ENCODE measurements at places on chromosomes 4 and X.

DNA sequence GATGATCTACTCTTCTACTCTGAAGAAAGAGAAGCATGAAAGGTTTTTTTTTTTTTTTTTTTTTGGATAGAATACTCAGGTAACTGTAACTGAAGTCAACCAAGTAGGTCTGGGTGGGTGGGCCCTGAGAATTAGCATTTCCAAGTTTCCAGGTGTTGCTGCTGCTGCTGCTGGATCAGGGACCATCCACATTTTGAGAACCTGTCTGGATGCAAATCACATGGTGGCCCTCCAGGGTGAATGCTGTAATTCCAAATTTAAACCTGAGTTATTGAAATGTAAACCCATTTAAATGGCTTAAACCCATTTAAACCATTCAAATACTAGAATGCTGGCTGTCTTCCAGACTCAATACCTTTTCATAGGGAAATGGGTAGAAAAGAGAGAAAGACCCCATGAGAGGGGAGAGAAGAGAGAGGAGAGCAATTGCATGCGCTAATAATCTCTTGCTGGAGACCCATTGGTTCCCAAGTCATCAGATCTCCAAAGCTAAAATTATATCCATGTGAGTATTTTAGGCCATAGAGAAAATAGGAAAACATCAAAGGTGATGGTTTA is 17.6 kb downstream of the SUPT20HL1 start:
- no peak for DNase-seq

DNA sequence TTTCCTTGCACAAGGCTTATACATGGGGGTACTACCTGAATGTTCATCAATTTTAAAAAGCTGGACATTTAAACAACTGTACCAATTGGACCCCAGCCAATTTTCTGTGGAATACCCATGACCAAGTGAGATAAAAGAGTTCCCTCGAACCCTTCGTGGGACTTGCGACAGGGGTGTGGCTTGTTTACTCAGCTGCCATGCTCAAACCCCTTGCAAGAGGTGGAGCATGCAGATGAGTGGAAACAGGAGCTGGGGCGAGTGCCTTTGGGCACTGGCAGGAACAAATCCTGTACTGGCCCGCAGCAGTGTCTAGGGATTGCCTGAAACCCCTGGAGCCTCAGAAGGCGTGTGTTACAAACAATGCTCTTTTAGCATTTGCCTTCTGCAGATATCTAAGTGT is 144.2 kb downstream of the PDHA2 start:
- DNase-seq, result no peak

DNA sequence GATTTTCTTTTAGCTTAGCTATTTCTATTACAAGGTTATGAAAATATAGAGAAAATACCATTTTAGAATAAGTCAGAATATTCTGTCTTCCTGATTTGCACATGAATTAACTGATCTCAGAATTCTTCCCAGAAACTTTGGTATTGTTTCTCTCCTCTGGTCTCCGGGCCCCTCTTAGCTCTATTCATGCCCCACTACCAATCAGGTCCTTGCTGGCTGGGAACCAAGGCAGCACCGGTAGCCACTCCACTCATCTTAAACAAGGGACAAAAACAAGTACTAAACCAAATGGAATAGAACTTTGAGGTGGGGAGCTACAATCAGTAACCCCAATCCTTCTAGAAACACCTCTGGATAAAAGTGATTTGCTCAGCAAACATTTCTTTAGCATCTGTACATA is 64.3 kb downstream of the GPC3 start:
- DNase-seq, result no peak

- peak; percentile 37 for DNase-seq
Observed at GRCh38 chr4:106762666-106763443, 273.3 kb downstream of the DKK2 start.

- no peak for DNase-seq
Observed at GRCh38 chr4:187354740-187355139, 631.1 kb upstream of the FAT1 start.

DNA sequence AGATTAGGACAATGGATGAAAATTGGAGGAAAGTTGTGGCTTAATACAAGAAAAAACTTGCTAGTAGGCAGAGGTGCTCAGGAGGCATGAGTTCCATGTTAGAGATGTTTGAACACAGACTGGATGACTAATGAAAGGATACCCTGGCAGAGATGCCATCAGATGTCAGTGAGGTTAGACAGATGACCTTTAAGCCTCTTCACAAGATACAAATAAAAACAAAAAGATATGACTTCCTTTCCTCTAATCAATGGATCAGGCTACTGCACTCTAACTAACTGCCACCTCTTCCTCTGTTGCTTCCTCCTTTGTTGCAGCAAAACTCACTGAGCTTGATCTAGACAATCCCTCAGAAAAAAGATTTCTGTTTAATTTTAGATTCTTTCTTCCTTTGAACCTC is 14.7 kb downstream of the STAP1 start:
- no peak for DNase-seq

DNA sequence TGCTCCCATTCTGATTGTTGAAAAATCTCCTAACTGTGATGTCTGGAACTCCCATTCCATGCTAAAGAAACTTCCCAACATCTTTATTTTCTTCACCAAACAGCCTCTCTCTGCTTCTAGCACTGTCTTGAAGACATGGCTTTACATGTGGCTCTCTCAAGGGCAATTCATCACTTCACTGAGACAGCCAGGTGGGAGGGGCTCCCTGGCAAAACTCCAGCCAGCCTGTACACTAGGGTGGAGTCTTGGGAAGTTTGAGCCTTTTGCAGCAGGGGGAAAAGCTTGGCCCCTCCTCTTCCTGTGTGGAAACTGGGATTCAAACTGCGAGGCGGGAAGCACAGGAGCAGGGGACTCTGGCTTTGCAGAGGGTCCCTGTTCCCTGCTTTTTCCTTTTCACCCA is 130.5 kb upstream of the TTC29 start:
- no peak for DNase-seq

DNA sequence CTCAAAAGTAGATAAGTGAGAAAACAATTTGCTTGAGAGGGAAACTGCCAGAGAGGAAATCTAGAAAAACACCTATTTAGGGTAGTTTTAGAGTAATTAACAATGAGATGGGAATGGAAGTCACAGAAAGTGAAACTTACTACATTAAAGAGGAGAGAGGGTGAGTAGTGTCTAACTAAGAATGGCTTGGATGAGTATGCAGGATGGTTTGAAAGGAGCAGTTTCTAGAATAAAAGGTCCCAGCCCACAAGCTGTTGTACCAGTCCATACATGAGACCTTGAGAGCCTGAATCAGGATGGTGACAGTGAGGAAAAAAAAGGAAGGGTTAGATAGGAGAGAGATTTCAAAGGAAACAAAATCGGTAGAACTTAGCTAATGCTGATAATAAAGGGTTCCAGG is 1.3 kb downstream of the GAR1 start:
- DNase-seq, result peak; percentile 12

DNA sequence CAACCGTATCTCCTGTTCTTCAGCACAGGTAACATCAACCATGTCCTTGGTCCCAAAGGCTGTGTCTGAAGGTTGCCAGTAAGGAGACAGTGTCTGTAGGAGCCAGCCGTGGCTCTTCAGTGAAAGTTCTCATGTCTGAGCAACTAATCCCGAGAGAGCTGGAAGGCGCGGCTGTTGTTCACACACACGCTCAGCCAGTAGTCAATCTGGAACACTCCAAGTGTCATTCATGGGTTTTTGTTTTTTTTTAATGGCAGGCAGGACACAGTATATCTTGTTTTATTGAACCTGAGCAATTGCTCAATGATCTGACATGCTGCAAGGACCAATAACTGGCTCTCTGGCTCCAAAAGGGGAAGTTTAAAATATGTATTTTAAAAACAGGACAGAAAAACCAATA is 48.4 kb upstream of the MAP3K15 start:
- DNase-seq, result no peak

- peak; percentile 73 for DNase-seq
Observed at GRCh38 chr4:172168888-172169287, 355.7 kb downstream of the GALNTL6 start.

- DNase-seq, result peak; percentile 54
Observed at GRCh38 chrX:150547375-150548115, 20.9 kb upstream of the MTM1 start.

DNA sequence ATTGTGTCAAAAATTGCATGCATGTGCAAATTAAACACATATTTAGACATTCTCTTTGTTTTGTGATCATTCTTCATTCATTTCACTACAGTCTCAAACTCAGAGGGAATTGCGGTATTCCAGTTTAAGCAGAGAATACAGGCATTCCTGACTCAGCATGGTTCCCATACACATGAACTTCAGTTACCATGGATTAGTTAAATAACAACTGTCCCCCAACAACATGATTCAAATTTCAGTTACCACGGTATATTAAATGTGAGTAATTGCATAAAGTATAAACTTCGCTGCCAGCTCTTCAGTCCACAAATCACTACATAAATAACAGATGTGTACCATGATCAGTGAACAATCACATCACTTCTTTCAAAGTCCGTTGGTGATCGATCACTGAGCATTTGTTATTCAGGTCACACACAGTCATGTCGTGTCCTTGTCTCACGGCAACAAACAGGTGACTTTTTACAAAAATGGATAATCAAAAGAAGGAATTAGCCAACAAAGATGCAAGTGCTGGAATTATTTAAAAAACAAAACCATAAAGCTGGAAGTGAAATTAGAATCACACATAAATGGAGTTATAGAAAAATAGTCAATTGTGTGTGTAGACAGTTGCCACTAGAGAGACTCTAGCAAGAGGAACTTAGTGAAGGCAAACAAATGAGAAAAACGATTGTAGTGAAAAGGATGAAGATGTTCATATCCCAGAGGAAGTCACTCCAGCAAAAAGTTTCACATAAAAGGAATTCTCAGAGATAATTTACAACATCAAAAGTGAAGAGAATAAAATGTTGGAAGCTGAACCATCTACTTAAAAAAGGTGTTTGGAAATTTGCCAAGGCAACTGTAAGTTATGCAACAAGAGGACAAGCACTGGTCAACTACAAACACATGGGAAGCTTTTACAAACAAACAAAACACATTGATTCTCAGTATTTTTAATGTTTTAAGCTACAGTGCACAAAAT is 138.6 kb upstream of the SMARCAD1 start:
- no peak for DNase-seq

DNA sequence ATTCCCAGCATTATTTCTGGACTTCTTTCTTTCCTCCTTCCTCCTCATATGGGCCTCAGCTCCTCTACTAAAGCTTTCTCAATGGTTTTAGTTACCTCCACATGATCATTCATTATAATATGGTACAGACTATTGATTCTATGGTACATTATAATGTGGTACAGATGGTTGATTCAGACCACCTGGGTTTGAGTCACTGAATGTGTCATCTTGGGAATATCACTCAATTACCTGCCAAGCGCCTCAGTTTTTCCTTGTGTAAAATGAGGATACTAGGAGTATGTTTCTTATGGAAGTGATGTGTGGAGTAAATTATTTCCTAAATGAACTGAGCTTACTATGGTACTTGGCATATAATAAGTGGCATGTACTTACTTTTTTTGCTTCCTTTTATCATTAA is 27.7 kb downstream of the SLIT2 start:
- no peak for DNase-seq

DNA sequence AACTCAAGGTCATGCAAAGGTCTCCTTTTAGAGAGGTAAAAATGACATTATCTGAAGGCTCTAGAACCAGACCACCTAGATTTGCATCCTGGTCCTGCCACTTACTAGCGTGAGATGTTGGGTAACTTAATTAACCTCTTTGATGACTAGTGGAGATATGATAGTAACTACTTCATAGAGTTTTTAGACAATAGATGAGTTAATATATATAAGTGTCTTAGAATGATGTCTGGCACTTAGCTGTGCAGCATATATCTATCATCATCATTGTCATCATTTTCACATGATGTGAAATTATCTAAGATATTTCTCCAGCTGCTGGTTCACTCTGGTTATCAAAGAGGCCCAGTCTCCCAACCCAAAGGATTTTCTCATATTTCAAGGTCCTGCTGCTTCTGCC is 126.1 kb upstream of the DCLK2 start:
- DNase-seq, result no peak

DNA sequence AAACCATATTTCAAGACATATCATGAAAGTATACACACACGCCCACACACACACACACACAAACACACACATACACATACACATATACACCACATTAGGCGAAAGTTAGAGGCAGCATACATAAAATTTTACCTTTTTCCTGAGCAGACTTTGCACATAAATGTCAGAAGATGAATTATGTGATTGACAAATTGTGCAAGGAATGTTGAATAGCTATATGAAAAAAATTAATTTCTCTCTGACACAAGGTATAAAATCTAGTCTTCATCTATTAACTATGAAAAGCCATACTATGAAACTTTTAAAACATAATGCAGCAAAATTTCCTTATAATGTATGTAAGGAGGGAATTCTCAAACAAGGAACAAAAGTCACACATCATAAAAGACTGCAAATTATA is 24.4 kb downstream of the FSTL5 start:
- no peak for DNase-seq

DNA sequence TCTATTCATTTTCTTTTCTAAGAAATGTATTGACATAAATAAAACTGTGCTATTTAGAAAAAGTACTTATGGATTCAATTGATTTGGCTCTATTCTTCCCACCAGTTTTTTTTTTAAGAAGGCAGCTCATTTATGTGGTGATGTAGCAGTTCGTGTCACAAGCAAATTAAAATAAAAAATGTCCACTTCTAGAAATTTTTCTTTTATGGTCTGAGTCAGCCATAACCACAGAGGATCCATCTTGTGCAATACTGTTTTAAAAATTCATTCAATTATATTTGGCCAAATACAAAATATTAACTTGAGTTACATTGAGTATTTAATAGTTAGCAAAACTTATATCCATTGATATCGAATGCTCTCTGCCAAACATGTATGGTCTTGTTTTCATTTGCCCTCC is 207.9 kb upstream of the FAT1 start:
- peak; percentile 49 for DNase-seq

GRCh38 chr4:144376866-144377265 is 236.3 kb upstream of the GYPA start:
- no peak for DNase-seq

DNA sequence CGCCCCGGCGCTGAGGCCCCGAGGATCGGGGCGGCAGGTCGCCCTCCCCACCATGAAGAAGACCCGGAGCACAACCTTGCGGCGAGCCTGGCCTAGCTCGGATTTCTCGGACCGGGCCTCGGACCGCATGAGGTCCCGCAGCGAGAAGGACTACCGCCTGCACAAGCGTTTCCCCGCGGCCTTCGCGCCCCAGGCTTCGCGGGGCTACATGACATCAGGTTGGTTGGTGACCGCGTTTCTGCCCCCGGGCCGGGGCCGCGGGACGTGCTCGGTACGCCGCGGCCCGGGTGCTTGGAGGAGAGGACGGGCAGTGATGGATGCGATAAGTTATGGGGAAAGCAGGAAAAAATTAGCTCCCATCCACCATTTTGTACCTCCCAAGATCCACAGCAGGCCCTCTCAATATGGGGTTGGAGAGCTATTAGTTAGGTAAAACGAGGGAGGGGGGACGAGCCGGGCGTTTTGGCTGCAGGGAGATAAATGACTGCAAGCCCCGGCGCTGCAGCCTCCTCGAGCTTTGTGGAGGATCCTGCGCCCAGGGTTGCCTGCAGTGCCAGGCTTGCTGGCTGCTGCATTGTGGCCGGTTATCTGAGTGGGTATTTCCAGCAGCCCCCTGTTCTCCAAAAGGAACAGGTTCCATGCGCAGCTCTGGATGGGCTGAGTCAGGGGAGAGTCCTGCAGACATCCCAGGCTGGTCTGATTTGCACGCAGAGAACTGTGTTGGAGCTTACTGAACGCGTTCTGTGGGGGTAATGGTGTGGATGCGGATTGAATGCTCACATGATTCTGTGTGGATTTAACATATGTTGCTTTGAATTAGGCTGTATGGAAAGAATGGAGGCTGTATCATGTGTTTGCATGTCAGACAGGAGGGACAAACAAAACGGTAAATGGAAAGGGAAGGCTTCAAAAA is 1.9 kb downstream of the STOX2 start:
- peak; percentile 27 for DNase-seq

- DNase-seq, result peak; percentile 69
Observed at GRCh38 chr4:85113706-85114105, 147.2 kb upstream of the WDFY3 start.
